ENCODE measurements at places on chromosomes 12 and 14. TPM values are rescaled to one million over a fixed set of nuclear protein-coding genes. Genes with fewer than 3 reads are reported as not detected.

DNA sequence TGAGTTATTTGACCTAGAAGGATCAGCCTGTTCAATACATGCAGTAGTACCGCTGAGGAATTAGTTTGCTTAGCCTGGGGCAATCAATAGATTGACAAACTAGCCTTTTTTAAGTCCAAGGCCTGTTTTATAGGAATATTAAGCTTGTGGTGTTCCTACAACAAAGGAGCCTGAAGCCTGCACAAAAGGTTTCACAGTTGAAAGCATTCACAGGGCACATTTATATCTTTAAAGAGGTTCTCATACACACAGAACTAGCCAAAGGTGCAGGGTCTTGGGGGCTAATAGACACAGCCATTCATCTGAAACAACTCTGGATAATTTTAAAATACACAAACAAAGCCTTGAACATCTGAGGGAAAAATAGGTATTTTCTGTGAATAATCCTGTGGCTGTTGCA, 160.3 kb downstream of the RPS29 start:
- DNase-seq, result no peak

DNA sequence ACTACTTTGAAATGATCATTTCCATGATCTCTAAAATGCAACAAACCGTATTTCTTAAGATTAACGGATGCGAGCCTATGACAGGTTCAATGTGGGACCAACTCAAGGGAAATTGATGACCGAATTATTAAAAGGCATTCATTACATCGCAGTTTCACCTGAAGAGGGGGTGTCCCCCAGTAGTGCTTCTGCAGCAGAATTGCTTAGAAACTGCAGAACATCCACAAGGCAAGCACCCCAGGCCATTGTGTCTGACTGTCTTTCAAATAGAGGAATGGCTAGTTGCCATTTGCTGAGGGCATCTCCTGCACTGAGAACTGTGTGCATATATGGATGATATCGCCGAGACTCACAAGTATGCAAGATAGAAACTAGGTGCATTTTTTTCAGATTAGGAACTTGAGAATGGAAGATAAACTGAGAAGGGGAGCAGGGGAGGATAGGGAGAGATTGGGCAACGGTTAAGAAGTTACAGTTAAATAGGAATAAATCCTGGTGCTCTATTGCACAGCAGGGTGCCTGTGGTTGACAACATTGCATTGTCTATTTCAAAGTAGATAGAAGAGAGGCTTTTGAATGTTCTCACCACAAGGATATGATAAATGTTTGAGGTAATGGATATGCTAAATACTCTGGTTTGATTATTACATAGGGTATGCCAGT, 234.3 kb upstream of the PLEKHG7 start:
- no peak for DNase-seq

AMN gene
- under 0.01 TPM for total RNA-seq

NINJ2 gene
- 0.32 TPM for total RNA-seq

NFATC4 gene
- 56.4 TPM for total RNA-seq
